NCI-H1417 treated with DMSO at 0.1 percent for 48 hours (cell line): ENCODE measurements at places on chromosomes 2 and 18.

- DNase-seq, result no peak
Observed at GRCh38 chr2:106165561-106165960, 28.5 kb downstream of the UXS1 start.

GRCh38 chr18:57730146-57730545, 73.0 kb downstream of the ATP8B1 start:
- no peak for DNase-seq

GRCh38 chr18:79898952-79899608, 52.4 kb downstream of the SLC66A2 start:
- DNase-seq, result no peak

- DNase-seq, result no peak
Observed at GRCh38 chr2:112812318-112813267, 24.0 kb downstream of the IL1B start.

DNA sequence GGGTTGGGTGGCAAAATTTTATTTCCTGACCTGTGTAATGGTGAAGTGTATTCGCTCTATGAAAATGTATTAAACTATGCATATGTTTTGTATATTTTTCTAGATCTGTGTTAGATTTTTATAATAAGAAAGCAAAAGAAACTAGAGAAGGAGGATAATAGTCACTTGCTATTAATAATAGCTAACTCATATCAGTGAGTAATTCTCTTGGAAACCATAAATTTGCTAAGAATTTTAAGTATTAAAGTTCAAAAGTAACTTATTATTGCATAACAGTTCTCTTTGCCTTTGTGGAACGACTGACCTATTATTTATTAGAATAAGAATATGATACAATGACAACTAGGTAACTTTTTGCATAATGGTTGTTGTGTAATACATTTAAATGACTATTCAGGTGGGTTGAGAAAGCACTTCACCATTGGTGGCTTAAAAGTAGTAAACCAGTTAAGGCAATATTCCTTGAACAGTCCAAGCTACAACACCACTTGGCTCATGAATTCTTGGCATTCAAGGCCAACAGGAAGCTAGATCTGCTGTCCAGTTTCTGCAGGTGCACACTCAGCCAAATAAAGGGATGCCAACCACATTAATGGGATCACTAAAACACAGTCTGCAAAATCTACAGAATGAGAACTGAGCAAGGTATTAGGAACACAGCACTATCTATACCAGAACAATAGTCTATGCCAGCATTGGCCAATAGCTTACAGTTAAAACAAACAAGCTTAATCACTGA, 921.3 kb downstream of the CPS1 start:
- DNase-seq, result no peak

DNA sequence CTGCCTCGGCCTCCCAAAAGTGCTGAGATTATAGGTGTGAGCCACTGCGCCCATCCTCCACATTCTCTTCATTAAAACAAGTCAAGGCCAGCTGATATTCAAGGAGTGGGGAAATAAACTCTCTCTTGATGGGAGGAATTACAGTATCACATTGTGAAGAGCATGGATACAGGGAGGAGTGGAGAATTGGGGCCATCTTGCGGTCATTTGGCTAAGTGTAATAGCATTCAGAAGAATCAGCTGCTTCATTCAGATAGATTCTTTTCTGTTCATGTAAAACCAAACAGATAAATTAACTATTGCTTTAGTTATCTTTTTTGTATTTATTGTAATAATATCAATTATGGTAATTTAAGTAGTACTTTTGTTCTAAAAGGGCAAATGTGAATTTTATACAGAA, 156.3 kb downstream of the UBR3 start:
- no peak for DNase-seq

DNA sequence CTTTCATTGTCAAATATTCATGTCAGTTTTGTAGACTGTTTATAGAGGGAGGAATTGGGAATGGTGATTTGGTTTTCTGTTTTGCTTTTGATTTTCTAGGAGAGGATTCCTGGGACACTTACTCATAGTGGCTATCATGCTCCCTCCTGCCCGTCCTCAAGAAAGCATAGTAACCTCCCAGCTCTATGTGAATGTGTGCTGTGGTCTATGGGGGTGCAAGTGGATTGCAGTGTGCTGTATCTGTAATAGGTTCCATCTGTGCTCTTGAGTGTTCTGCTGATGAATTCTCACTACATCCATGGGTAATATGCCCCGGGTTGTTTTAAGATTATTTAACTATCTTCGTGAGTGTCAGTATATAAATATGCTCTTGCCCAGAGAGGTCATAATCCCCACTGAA, 811.3 kb downstream of the CNTNAP5 start:
- DNase-seq, result no peak

GRCh38 chr2:239537633-239538356, 137.0 kb upstream of the HDAC4 start:
- DNase-seq, result no peak

DNA sequence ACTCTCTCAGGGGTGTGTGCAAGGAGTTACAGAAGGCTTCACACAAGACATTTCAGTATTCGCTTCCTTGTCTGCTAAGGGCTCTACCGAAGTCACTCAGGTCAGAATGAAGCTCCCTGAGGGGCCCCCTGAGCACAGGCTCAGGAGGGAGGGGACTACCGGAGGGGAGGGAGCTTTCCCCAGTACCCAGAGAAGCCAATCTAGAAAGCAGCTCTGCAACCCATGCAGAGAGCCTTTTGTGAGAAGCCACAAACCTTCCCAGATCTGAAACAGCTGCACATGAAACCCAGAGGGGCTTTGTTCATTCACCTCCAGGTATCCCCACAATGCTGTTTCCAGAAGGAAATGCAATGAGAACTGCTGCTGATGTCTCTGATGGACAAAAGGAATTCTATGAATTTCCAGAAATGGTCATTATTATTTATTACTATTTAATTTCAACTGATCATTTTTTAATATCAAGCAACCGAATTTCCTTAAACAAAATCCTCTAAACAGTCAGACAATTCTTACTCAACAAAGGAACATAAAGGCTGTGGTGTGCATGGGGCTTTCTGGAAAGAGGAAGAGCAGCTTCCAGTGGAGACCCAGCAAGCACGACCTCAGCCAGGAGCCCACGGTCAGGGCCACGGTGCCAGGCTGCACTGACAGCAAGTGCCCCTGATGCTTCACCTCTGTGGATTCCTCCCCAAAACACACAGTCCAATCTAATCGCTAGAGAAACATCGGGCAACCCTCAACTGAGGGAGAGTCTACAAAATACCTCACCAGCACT, 42.0 kb downstream of the NDUFA10 start:
- no peak for DNase-seq

GRCh38 chr2:238159661-238160205, 963 bp downstream of the ERFE start:
- no peak for DNase-seq

GRCh38 chr18:72637299-72637698, 93.2 kb upstream of the CBLN2 start:
- DNase-seq, result no peak

GRCh38 chr2:98793275-98793674, 62.3 kb upstream of the MGAT4A start:
- DNase-seq, result no peak

- DNase-seq, result peak; percentile 36
Observed at GRCh38 chr18:63439334-63439733, 17.1 kb upstream of the VPS4B start.

DNA sequence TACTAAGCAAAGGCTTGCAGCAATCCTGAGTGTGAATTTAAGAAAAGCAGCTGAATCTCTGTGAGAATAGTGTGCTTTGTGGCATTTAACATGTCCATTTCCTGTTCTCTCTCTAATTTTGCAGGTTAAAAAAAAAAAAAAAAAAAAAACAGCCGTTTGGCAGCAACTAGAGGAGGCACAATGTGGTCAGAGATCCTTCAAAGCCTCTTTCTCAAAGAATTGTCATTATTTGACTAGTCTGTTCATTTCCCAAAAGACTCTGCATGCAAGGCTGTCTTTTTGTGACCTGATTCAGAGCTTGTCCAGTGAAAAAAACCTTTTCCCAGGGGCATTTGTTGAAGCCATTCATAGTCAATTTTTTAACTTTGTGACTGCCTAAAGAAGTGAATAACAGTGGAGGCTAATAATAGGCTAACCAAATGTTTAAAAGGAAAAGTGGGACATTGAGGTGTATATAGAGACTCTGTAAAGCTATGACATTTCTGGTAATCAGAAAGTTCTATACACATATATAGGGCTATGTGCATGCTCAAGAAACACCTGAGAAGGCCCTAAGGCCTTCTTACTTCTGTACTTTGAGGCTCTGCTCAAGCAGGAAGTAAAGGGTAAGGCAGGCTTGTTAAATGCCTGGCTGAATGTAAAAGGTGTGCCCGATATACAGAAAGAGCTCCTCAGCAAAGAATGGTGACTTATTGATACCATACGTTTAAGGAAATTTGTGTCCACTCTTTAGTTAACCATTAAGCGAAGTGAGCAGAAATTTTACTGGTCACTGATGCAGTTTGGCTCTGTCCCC, 289.6 kb upstream of the RAB6C start:
- DNase-seq, result no peak

- DNase-seq, result no peak
Observed at GRCh38 chr2:43274055-43274454, 47.6 kb upstream of the ZFP36L2 start.

DNA sequence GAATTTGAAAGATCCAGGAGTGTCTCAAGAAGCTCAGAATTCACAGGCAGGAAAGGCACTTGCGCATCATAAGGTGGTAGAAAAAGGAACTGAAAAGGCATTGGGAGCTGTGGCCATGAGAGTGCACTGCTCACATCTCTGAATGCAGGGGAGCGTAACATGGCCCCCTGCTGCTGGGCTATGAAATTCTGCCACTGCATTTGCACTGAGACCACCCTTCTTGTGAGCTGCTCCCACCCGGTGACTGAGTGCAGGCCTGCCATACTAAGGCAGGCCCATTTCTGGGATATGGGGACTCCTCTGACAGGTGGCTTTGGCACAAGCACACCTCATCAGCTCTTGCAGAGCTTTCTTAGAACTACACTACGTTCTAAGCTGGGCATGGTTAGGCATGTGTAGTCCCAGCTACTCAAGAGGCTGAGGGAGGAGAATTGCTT, 25.3 kb upstream of the STARD7 start:
- no peak for DNase-seq

- DNase-seq, result no peak
Observed at GRCh38 chr2:212213191-212213590, 325.4 kb downstream of the ERBB4 start.

DNA sequence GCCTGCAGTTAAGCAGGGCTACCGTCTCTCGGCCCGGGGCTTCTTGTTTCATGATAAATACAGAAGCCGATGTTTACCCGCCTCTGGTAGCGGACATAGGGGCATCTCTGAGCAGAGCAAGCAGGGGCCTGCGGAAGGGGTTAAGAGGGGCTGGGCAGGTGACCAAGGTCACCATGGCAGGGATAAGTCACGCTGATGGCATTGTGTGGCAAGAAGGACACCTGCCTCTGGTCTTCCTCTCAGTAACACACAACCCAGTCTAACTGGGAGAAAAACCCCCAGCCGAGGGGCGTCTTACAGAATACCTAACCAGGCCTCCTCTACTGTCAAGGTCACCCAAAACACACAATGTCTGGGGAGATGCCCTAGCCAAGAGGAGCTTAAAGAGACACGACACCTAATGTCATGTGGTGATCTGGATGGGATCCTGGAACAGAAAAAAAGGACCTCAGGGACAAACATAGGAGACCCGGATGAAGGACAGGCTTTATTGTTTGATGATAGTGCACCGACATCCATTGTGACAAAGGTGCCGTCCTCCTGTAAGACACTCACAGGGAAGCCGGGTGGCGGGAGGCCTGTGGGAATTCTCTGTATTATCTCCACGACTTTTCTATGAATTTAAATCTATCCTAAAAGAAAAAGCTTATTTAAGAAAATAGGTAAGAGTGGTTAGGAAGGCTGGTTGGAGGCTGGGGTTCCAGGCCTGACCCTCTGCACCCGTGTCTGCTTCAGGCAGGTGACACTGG, 24.8 kb downstream of the SH3BP4 start:
- no peak for DNase-seq

DNA sequence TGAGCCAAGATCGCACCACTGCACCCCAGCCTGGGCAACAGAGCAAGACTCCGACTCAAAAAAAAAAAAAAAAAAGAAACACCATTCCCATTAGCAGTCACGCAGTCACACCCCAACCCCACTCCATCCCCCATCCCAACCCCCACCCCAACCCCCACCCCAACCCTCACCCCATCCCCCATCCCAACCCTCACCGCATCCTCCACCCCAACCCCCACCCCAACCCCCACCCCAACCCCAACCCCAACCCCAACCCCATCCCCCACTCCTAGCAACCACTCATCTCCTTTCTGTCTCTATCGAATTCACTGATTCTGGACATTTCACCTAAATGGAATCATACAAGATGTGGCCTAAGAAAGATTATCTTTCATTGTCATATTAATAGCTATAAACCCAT, 25.9 kb upstream of the ATP9B start:
- DNase-seq, result no peak

DNA sequence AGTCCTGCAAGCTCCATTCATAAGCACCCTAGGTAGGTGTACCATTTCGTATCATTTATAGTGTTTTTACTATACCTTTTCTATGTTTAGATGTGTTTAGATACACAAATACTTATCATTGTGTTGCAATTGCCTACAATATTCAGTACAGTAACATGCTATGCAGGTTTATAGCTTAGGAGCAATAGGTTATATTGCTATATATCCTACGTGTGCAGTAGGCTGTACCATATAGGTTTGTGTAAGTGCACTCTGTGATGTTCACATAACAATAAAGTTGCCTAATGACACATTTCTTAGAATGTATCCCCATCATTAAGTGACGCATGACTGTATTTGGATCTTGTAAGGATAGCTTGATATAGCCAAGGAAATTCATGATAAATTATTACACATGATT, 88.6 kb upstream of the CDH20 start:
- no peak for DNase-seq

GRCh38 chr18:12631831-12632477, 26.0 kb downstream of the SPIRE1 start:
- DNase-seq, result no peak

- DNase-seq, result no peak
Observed at GRCh38 chr2:29417630-29418029, 302.4 kb downstream of the CLIP4 start.

- no peak for DNase-seq
Observed at GRCh38 chr2:236631281-236631855, 61.7 kb downstream of the ACKR3 start.
